Glutamatergic neuron (in vitro differentiated cells): ENCODE measurements at places on chromosomes 6 and 20. TPM values are rescaled to one million over a fixed set of nuclear protein-coding genes. Genes with fewer than 3 reads are reported as not detected.

ZSWIM1 gene
- 10.2 TPM for total RNA-seq

PSORS1C2 gene
- total RNA-seq: 0.49 TPM

HCK gene
- 0.78 TPM for total RNA-seq

TCF15 gene
- 19.7 TPM for total RNA-seq

EFCAB8 gene
- not detected for total RNA-seq

MKKS gene
- total RNA-seq: 15.1 TPM

HAO1 gene
- not detected for total RNA-seq

PRICKLE4 gene
- total RNA-seq: 2.3 TPM

MYH7B gene
- total RNA-seq: 1.5 TPM

ID1 gene
- 92.0 TPM for total RNA-seq

NT5E gene
- total RNA-seq: 0.29 TPM

TNFRSF6B gene
- not detected for total RNA-seq

FKBP1C gene
- not detected for total RNA-seq

CST8 gene
- total RNA-seq: not detected

GHRH gene
- not detected for total RNA-seq

- DNase-seq: no peak
Measured at GRCh38 chr6:4496284-4496683, 279.9 kb upstream of the CDYL start.

GRCh38 chr20:21393166-21393565, 4.2 kb downstream of the NKX2-4 start:
- DNase-seq: no peak

- peak; percentile 85 for DNase-seq
Measured at GRCh38 chr20:16574656-16575355, 1.6 kb upstream of the KIF16B start.

GRCh38 chr6:156438350-156438923, 338.7 kb upstream of the ARID1B start:
- no peak for DNase-seq

DNA sequence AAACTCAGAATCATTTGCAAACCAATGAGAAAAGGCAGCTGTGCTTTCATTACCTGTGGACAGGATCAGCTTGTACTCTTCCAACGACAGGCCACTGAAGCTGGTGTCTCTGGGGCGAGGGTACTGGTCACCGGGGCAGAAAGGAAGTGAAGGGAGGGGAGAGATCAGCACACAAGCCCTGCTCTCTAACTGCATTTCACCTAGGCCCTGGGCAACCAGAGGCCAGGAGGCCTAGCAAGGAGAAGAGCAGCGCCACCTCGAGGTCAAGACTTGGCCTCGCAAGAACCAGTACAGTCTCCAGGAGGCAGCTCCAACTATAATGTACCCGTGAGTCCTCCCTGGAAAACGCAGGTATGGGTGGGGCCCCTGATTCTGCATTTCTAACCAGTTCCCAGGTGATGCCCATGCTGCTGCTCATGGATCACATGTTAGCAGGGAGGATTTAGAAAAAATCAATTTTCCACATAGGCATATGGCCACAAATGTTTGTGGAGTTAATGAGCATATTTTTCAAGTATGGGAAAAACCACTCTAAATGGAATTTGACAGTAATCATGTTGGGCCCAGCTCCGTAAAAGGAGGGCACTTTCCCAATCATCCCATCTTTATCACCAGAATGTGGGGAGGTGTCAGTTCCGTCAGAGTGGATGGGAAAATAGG, 11.0 kb downstream of the UQCC2 start:
- DNase-seq: peak; percentile 84

DNA sequence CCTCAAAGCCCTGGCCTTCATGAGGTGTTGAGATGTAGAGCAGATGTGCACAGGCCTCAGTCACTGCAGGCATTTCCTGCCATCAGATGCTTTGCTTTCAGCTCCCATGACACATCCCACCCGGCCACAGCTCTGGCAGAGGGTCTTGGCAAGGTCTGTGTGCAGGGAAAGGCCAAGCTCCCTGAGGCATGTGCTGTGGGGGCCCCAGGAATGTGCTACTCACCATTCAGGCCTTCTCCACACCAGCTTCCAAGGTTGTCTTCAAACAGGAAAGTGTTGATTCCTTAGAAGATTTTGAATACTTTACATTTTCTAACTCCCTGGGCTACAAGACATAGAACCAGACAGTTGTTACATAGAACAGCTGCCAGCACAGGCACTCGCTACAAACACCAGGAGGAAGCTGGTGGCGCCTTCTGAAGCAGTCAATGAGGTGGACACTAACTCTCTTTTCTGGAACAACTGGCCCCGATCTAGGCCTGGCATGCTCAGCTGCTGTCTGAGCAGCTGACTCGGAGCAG, 27.8 kb downstream of the CASS4 start:
- DNase-seq: no peak

- no peak for DNase-seq
Measured at GRCh38 chr6:2598867-2599266, 151.9 kb downstream of the MYLK4 start.

- DNase-seq: no peak
Measured at GRCh38 chr6:108587258-108588059, 26.7 kb downstream of the FOXO3 start.

DNA sequence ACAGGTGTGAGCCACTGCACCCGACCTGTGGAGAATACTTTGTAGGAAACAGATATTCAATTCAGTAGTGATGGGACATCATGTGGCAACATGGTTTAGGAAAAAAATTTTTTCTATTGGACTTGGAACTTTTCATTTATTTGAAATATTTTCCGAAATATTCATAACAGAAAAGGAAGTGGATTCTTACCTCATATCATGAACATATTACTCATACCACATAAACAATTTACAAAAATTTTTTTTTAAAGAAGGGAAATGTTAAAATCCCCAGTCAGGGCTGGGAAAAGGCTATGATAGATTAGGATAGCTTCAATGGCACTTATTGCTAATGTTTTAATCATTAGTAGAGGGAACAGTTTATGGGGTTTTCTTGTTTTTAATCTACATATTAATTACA, 6.8 kb upstream of the ALDH8A1 start:
- DNase-seq: no peak

GRCh38 chr6:150301846-150302519, 66.8 kb upstream of the IYD start:
- DNase-seq: no peak

DNA sequence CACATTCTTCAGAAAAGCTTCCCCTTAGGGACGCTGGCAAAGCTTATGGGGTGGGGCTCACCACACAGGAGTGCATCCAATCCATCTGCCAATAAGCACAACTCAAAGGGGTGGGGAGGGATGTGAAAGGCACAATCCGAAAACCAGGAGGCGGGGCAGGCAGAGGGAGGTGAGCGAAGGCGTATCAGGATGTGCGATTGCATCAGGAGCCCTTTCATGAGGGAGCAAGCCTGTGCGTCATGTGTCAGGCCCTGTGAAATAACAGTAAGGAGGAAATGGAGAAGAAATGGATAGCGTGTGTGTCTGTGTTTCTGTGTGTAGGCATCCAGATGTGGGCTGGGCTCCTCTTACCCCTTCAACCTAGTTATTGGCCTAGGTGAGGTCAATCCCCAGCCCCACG, 382.4 kb upstream of the CDH4 start:
- no peak for DNase-seq

DNA sequence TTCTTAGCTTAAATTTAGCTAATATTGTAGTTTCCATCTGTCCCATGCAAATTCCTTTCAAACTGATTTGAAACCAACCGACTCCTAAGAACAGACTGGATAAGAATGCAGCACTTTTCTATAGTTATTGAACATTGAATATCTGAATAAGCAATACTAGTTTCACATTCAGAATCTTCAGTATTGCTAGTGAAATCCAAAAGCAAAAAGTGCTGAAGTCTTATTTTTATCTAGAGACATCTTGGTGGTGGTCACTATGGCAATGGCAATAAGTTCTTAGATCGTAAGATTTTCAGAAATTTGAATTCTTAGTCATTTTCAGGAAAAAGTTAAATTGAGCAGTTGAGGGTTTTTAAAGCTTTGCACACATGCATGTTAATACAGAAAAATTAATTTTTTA, 2.7 kb downstream of the TFB1M start:
- DNase-seq: no peak

DNA sequence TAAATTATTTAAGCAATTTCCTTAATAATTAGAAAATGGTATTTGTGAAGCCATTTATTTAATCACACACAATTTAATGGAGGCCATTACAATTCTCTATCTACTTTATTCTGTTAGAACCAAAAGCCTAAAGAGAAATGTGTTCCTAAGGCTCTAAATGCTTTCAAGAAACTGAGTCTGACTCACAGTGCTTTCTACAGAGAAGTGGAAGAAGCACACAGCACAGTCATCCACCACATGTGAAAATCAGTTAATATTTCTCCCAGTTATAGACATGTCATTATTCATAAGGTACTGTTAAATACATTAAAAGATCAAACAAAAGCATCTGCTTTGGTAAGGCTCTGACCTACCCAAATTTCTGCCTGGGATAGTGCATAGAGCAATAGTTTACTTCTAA, 214.4 kb downstream of the ALDH8A1 start:
- no peak for DNase-seq

GRCh38 chr6:9087470-9087869, 652.1 kb upstream of the SLC35B3 start:
- DNase-seq: no peak

DNA sequence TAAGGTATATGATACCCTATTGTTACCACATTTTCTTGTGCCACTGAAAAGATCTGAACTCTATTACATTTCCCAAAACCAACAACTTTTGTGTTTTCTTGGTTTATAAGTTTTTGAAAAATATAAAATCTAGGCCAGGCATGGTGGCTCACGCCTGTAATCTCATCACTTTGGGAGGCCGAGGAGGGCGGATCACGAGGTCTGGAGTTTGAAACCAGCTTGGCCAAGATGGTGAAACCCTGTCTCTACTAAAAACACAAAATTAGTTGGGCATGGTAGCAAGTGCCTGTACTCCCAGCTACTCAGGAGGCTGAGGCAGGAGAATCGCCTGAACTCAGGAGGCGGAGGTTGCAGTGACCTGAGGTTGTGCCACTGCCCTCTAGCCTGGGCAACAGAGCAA, 34.3 kb downstream of the SAMHD1 start:
- DNase-seq: no peak

GRCh38 chr20:37711001-37711400, 17.2 kb downstream of the CTNNBL1 start:
- DNase-seq: no peak

DNA sequence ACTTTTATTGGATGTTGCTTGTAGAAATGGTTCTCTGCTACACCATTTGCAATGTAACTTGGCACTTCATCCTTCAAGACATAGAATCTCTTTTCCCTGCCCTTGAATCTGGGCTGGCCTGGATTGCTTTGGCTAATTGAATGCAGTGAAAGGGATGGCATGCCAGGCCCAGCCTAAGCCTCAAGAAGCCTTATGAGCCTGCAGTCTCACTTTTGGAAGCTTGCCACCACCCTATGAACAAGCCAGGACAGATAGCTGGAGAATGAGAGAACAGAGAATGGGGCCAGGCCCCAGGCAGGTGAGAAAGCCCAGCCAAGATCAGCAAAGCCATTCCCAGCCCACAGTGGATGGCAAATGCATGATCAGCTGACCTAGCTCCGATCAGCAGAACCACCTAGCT, 350.7 kb upstream of the RNF24 start:
- no peak for DNase-seq

DNA sequence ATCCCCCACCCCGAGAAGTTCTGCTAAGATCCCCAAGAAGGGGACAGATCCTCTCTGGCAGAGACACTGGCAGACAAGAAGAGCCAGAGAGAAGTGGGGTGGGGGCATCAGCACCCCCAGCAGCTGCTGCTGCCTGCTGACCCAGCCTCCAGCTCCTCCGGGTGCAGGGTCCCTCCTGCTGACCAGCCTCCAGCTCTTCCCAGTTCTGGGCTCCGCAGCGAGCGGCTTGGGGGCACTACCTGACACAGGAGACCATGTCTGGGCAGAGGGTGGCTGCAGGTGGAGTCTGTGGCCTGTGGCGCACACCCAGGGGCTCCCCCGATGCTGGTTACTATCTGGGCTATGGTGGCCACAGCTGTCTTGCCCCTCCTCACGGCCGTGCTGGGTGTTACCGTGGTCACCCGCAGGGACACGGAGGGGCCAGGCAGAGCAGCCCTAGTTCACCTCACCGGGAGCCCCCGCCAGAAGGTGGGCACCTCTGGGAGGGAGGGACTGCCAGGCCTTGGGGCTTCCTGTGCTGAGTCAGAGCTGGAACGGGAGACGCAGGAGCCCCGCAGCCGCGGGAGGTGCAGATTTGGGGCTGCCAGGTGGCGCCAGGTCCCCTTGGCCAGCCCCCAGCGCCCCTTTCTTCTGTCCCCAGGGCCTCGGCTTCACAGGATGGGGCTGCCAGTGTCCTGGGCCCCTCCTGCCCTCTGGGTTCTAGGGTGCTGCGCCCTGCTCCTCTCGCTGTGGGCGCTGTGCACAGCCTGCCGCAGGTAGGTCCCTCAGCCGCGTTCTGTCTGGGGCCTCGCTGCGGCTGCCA, 630 bp downstream of the LIME1 start:
- DNase-seq: peak; percentile 33

DNA sequence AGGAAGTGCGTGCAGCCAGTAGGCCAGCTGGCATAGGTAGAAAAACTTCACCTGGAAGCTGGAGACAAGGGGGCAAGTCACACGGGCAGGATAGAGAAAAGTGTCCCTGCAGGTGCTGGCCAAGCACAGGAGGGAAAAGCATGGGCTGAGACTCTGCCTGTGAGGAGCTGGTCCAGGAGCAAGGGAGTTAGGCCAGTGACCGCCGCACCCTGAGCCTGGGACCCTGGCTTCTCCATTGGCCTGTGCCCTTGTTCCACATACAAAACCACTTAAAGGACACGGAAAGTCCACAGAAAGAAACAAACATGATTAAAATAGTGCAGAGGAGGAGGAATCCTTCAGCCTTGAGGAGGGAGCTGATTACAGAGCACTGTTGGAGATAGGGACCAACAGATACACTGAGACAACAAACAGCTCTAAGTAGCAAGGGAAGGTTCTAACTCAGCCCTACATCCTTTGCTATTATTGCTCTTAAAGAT, 68.6 kb downstream of the TRAM2 start:
- no peak for DNase-seq

- DNase-seq: no peak
Measured at GRCh38 chr20:41258474-41258873, 59.1 kb downstream of the ZHX3 start.

DNA sequence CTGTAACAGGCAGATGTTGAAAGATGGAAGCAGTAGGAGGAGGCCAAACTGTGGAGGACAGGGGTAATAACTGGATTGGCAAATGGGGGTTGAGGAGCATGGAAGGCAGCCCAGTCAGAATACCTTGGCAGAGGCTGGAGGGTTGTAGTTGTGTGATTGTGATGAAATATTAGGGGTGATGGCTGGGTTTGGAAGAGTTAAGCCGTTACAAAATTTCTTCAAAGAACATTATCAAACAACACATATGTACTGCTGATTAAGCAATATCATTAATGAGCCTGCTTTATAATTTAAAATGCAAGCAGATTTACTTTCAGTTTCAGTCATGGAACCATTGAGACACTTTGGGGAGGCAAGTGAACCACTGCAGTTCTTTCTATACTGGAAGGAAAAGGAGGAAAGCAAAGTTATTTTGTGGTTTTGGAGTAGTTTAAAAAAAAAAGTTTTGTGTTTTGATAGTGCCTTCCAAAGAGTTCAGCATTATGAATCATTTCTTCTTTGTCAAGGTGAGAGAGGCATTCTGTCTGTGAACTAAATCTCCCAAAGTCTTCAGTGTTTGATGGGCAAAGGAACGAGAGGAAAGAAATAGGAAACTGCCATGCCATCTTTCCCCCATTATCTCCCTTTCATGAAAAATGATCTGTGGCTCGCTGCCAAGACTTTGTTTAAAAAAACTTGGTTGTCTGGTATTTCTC, 20.7 kb downstream of the FOXO3 start:
- DNase-seq: no peak

GRCh38 chr6:75937846-75938245, 134.6 kb downstream of the IMPG1 start:
- DNase-seq: no peak
